Right lobe of liver (tissue), 6 donors: ENCODE measurements at places on chromosomes 4 and X. TPM values are rescaled to one million over a fixed set of nuclear protein-coding genes. Genes with fewer than 3 reads are reported as not detected.

Gene CFI
- 610 TPM for total RNA-seq

Gene ADH7
- total RNA-seq, result not detected

Gene APBB2
- total RNA-seq, result 23.7 TPM

Gene MAGEE2
- not detected for total RNA-seq

Gene SH3D19
- 43.9 TPM for total RNA-seq

Gene NPFFR2
- not detected for total RNA-seq

GRCh38 chrX:138026211-138026610, 460.3 kb downstream of the ZIC3 start:
- no peak for DNase-seq
- H3K4me3 ChIP-seq, result no peak overlapping the region
- no peak overlapping the region for H3K27ac ChIP-seq
- no peaks in the 10 kb centered on the region for H3K27me3 ChIP-seq
- H3K36me3 ChIP-seq, result no peaks in the 10 kb centered on the region
- H3K4me1 ChIP-seq, result no peaks in the 10 kb centered on the region

DNA sequence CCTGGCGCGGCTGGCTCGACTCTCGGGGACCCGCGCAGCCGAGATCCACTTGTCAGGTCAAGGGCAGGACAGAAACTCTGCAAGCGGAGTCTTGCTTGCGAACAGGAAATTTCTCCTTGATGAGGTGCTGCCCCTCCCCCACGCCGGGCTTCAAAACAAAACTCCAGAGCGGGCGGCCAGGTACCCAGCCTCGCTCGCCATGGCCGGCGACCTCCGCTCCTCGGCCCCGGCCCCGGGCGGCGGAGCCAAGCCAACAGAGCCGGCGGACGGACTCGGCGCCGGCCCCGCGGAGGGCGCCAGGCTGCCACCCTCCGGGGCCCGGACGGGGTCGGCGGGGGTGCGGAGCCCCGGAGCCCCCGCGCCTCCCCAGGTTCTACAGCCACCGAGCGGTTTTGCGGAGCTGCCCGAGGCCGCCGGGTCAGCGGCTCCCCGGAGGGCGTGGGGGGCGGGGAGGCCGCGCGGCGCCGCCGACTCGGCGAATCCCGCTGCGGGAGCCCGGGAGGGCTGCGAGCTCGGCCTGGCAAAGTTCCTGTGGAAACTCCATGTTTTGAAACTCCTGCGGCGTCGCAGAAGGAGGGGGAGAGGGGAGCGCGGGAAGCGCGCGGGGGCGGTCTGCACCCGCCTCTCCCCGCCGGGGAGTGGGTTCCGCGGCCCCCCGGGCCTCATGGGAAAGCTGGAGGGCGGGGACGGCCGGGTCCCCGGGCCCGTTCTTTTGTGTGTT, 11.7 kb upstream of the BCOR start:
- no peaks in the 10 kb centered on the region for H3K4me1 ChIP-seq
- H3K36me3 ChIP-seq, result no peaks in the 10 kb centered on the region
- H3K27ac ChIP-seq, result peak overlapping the region; percentile 74
- DNase-seq, result peak; percentile 72

GRCh38 chr4:61820136-61820535, 620.0 kb downstream of the ADGRL3 start:
- H3K27me3 ChIP-seq, result no peaks in the 10 kb centered on the region
- no peaks in the 10 kb centered on the region for H3K36me3 ChIP-seq
- H3K4me3 ChIP-seq, result no peak overlapping the region
- DNase-seq, result no peak
- no peaks in the 10 kb centered on the region for H3K4me1 ChIP-seq
- no peak overlapping the region for H3K27ac ChIP-seq

DNA sequence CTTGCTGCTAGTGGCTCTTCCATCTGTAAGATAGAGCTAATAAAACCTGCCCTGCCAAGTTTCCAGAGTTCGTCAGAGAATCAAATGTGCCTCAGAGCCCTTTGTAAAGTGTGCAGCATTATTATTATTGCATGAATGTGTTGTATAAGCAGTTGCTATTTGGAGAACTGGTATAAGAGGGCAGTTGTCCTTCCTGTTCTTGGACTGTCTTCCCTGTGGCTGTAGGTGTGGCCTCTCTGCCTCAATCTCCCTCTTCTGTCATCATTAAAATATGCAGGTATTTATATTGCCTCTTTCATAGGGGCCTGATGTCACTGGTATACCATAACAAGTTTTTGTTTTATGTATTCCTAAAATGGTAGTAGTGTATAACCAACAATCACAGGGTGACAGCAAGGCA, 3.8 kb downstream of the MTM1 start:
- no peaks in the 10 kb centered on the region for H3K27me3 ChIP-seq
- H3K4me3 ChIP-seq, result no peak overlapping the region
- no peak overlapping the region for H3K27ac ChIP-seq
- H3K36me3 ChIP-seq, result no peaks in the 10 kb centered on the region

DNA sequence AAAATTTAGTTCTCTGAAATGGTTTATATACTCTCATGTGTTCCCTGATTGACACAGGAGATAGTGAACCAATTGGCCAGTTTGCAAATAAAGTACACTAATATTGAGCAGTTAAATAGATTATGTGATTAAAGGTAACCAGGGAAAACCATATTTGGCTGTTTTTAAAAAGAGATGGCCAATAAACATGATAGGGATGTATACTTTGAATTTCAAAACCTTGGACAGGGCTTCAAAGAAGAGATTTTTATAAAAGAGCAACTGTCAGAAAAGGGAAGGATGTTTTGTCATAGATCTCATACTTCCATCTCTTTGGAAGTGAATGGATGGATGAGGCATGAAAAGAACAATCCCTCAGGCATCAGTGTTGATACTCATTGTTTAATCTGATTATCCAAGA, 825.3 kb downstream of the STIM2 start:
- H3K36me3 ChIP-seq, result no peaks in the 10 kb centered on the region
- no peak overlapping the region for H3K27ac ChIP-seq
- no peak for DNase-seq
- no peak overlapping the region for H3K4me3 ChIP-seq
- no peaks in the 10 kb centered on the region for H3K4me1 ChIP-seq

DNA sequence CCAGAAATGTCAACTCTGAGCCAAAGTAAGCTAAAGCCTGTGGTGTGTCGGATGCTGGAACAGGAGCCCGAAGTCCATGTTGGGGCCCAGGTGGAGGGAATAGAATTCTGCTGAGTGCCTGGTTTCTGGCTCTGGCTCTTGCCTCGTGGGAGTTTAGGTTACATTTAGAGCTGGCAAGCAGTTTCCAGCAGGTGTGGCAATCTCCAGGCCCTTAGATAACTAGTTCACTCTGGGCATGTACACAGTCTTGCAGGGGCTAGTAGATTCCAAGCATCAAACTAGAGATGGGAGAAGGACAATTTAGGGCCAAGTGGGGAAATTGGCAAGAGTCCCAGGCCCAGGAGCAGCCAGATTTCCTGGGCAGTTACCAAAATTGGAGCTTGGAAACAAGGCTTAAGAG, 56.3 kb upstream of the STOX2 start:
- H3K4me3 ChIP-seq, result no peak overlapping the region
- no peaks in the 10 kb centered on the region for H3K36me3 ChIP-seq
- H3K27me3 ChIP-seq, result no peaks in the 10 kb centered on the region
- DNase-seq, result no peak

DNA sequence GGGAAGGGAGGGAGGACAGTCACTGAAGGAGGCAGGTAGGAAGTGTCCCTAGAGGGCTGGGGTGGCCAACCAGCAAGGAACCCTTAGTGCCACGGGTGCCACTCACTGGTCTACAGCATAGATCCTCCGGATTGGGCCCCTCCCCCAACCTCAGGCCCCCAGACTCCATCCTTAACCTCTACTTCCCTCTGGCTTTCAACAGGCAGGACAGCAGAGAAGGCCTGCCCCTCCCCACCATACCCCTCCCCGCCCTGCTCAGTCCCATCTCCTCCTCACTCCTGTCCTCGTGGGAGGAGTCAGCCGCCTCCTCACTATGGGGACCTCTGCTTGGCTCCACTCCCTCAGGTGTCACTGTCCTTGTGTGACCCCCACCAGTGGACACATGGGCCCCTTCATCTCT, 77.7 kb upstream of the PSAPL1 start:
- no peak overlapping the region for H3K27ac ChIP-seq
- H3K36me3 ChIP-seq, result no peaks in the 10 kb centered on the region
- H3K27me3 ChIP-seq, result no peaks in the 10 kb centered on the region
- H3K4me1 ChIP-seq, result no peaks in the 10 kb centered on the region
- no peak overlapping the region for H3K4me3 ChIP-seq

GRCh38 chr4:11165052-11165451, 263.6 kb downstream of the HS3ST1 start:
- H3K27me3 ChIP-seq, result no peaks in the 10 kb centered on the region
- DNase-seq, result no peak
- H3K4me1 ChIP-seq, result no peaks in the 10 kb centered on the region
- no peak overlapping the region for H3K4me3 ChIP-seq
- H3K27ac ChIP-seq, result no peak overlapping the region
- no peaks in the 10 kb centered on the region for H3K36me3 ChIP-seq

DNA sequence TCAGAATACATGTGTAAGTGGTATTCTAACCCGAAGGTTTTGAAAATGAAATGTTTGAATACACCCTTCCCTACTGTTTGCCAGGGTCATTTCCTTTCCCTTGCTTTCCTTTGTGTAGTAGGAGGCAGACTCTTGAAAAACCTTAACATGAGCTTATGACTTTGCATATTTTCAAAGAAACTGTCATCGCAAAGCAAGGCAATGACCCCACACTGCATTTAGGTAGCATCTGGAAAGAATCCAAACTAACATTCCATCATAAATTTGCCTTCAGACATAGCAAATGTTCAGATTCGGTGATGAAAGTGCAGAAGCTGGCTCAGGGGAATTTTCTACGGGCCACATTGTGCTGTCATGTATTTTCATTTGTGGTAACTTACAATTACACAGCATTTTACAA, 32.3 kb downstream of the SH2D1A start:
- H3K4me1 ChIP-seq, result no peaks in the 10 kb centered on the region
- H3K36me3 ChIP-seq, result no peaks in the 10 kb centered on the region
- H3K4me3 ChIP-seq, result no peak overlapping the region
- no peaks in the 10 kb centered on the region for H3K27me3 ChIP-seq
- H3K27ac ChIP-seq, result no peak overlapping the region

GRCh38 chr4:38157592-38157991, 197.4 kb downstream of the PTTG2 start:
- H3K27ac ChIP-seq, result no peak overlapping the region
- DNase-seq, result no peak
- H3K4me1 ChIP-seq, result peaks cover 3% of the 10 kb centered on the region
- no peaks in the 10 kb centered on the region for H3K36me3 ChIP-seq
- no peak overlapping the region for H3K4me3 ChIP-seq

- H3K27me3 ChIP-seq, result no peaks in the 10 kb centered on the region
- DNase-seq, result no peak
- H3K4me3 ChIP-seq, result no peak overlapping the region
These were observed 5.9 kb upstream of the PLAC1 start for GRCh38 chrX:134664202-134664601.

GRCh38 chr4:130147641-130148040, 1051.7 kb downstream of the C4orf33 start:
- H3K4me1 ChIP-seq, result no peaks in the 10 kb centered on the region
- H3K27ac ChIP-seq, result no peak overlapping the region
- H3K4me3 ChIP-seq, result no peak overlapping the region
- no peaks in the 10 kb centered on the region for H3K27me3 ChIP-seq
- DNase-seq, result no peak

GRCh38 chr4:3744232-3744631, 22.0 kb upstream of the ADRA2C start:
- no peaks in the 10 kb centered on the region for H3K27me3 ChIP-seq
- no peak overlapping the region for H3K27ac ChIP-seq
- no peak overlapping the region for H3K4me3 ChIP-seq
- DNase-seq, result no peak
- no peaks in the 10 kb centered on the region for H3K36me3 ChIP-seq

- H3K4me3 ChIP-seq, result no peak overlapping the region
- DNase-seq, result no peak
These were observed 16.5 kb downstream of the TBC1D14 start for GRCh38 chr4:6926081-6926480.
